CD4-positive, alpha-beta memory T cell (primary cell): ENCODE measurements at places on chromosomes 5 and 9.

- no peak for DNase-seq
Measured at GRCh38 chr9:1073497-1073896, 23.3 kb downstream of the DMRT2 start.

GRCh38 chr5:170308686-170309085 lies 11.1 kb upstream of the LCP2 start:
- DNase-seq = no peak

DNA sequence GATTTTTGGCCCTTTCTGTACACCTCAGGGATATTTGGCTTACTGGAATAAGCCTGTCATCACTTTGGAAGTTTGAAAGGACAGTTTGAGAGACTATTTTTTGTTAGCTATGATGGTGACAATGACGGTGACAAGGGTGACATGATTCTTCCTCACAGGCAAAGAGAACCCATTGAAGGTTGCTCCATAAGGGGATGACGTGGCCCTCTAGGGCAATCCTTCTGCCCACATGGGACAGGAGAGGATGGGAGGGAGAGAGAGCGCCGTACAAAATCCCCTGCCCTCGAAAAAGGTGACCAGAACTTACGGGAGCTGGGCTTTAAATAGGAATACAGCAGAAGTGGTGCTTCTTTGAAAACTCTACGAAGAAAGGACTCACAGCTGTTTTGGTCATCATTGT lies 22.6 kb downstream of the HRH2 start:
- DNase-seq = no peak

DNA sequence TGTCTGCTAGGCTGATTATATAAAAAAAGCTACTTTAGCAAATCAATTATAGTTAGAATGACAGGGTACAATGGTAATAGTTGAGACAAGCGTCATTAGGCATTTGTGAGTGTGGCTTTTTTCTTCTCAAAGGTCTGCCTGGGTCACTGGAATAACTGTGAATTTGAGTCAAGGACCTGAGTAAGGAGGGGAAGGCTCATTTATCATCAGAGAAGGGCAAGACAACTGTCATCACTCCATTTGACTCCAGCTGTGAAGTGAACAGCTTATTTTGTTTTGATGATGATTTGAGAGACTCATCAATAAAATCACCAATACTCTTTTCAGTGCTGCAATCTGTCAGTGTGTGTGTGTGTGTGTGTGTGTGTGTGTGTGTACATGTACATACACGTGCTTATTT lies 118.6 kb downstream of the MAT2B start:
- no peak for DNase-seq

- no peak for DNase-seq
Measured at GRCh38 chr5:160852049-160852448, at the start of gene ATP10B. Gene ATP10B (minus strand): TSS chr5:160852211. CDS start chr5:160688074, 164,137 bp downstream.

DNA sequence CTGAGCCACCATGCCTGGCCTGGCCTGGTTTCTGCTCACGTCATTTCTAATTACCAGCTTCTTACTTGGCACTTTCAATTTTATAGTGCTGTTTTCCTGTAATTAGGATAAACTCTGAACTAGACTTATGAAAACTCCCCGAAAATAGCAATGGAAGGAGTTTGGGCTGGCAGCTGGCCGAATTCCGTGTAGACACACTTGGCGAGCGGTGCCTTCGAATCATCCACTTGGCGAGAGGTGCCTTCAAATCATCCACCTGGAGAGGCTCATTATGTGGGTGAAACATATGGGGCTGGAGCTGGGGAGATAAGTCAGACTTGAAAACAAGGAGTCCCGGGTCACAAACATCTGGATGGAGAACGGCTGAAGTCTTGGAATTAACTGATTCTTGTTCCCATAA lies 203.7 kb downstream of the ROR2 start:
- no peak for DNase-seq

DNA sequence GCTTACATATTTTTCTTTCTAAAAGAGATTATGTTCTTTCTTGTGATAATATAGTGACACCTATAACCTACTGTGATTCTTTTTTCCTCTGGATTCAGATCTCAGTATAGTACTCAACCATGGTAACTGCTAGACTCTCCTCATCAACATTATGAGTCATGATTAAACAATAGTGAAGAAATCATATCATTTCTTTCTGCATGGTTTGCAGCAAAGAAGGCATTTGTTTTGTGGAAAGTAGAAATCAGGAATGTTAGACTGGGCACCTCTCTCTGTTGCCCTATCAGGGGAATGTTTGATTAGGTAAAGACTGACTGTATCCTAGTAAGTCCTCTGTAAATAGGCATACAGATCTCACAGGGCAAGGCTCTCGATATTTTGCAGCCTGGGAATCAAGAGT lies 25.6 kb upstream of the SMC2 start:
- DNase-seq = no peak

DNA sequence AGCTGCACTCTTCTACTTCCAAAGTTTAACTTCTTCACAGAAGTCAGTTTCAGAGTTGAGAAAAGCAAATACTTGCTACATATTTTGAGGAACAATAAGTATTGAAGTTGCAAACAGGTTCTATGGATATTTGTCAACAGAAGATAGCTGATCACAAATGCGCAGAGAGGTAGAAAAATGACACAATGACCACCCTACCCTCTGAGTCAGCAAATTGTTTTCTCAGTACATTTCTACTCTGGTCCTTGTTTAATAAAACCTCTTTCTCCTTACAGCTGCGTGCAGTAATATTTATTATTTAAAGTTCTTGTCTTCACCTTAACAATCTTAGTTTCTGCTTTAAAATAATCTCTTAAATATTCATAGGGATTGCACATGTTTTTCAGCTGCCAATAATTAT lies 855.1 kb upstream of the CTNND2 start:
- DNase-seq = no peak

GRCh38 chr9:131628459-131629225 lies 83.3 kb downstream of the PRRT1B start:
- DNase-seq = no peak

DNA sequence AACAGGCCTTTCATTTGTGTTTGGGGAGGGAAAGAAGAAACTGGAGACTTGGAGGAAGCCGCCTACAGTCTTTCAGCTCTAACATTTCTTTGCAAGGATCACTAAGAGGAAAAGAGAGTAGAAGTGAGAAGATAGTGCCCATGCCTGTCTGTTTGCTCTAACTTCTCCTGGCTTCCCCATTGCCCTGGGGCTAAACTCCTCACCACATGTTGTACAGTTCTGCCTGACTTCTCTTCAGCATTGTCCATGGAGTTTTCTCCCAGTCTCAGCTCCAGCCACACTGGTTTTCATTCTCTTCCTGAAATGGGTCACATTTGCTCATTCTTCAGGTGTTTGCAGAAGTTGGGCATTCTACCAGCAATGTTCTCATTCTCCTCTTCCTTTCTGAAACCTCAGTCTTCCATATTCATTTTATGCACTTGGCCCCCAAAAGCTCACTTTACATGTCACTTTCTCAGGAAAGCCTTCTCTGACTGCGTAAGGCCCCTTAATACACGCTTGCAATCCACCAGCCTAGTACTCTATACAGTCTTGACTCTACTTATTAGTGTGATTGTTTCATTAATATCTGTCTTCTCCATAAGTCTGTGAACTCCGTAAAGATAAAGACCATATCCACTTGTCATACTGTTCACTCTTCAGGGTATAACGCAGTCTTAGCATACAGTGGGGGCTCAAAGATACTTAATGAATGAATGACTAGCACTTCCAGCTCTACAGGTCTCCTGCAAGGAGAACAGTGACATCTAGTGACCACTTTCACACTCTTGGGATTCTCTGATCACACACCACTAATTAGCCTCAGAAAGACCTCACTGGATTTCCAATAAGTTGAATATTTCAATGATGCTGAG lies 40.2 kb upstream of the TRIM32 start:
- DNase-seq = no peak

DNA sequence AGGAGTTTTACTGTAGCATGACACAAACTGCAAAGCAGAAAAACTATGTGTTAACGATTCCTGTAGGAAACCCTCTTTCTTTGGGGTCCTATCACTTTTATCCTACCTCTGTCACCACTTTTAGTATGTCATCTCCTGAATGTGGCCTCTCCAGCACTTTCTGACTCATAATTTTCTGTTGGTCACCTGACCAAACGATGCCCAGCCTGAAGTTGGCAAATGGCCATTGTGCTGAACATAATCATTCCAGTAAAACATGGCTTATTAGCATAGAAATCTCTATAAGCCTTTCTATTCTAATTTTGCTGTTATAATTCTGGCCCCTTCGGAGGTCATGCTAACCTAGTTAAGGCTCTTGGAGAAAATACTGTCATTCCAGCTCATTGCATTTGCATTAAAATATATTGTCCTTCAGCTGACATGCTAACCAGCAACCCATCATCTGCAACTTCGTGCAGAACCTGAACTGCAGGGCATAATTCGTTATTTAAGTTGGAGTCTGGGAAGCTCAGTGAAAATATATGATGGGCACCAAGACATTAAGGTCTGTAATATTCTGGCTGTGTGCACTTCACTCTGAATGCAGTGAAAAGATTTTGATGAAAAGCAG lies 140.3 kb downstream of the NMUR2 start:
- DNase-seq = no peak

- no peak for DNase-seq
Measured at GRCh38 chr9:96382175-96382574, 1.3 kb downstream of the SLC35D2 start.

DNA sequence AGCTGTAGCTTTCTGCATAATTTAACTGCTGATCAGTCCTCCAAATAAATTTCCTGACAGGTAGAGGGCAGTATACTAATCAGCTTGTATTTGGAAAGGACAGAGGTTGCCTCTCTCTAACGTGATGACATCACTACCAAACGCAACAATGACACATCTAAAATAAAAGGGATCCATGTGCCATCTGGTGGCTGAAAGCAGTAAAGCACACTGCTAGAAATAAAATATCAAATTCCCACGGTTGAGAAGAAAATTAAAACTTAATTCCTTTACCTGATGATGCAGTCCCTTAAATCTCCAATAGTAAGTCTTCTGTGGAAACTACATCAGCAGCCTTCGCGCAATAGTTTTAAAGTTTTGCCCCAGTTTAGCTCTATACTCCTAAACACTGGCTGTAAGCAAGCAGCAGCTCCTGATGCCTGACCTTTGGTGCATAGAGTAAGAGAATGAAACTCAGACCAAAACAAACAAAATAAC lies 54.5 kb downstream of the DIAPH1 start:
- DNase-seq = peak; percentile 85

DNA sequence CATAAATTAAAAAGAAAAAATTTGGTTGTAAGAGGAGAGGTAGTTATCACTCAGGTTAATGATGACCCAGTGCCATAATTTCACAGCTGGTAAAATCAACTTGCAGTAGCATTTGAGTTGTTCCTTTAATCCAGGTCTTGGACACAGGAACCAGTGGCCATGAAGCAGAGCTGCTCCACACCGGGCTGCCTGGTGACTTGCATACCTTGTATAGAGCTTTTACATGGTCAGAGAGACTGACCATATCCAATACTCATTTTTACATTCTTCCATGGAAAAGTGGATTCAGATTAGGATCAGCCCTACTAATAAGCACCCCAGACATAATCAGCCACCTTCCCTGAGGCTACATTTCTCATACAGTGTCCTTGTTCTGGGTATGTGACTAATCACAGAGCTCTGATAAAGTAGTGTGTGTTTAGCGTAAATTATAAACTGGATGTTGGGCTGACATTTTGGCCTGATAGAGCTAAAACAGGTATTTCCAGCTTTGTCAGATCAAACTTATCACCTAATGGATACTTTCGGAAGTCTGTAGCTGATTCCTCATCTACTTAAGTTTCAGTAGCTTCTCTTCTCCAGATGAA lies 77.0 kb upstream of the ZSWIM6 start:
- no peak for DNase-seq

GRCh38 chr9:1530696-1531095 lies 480.5 kb downstream of the DMRT2 start:
- DNase-seq = no peak

GRCh38 chr9:136300866-136301265 lies 3.0 kb downstream of the CCDC187 start:
- no peak for DNase-seq

GRCh38 chr9:90870621-90871326 lies 69.2 kb downstream of the SYK start:
- DNase-seq = peak; percentile 40

DNA sequence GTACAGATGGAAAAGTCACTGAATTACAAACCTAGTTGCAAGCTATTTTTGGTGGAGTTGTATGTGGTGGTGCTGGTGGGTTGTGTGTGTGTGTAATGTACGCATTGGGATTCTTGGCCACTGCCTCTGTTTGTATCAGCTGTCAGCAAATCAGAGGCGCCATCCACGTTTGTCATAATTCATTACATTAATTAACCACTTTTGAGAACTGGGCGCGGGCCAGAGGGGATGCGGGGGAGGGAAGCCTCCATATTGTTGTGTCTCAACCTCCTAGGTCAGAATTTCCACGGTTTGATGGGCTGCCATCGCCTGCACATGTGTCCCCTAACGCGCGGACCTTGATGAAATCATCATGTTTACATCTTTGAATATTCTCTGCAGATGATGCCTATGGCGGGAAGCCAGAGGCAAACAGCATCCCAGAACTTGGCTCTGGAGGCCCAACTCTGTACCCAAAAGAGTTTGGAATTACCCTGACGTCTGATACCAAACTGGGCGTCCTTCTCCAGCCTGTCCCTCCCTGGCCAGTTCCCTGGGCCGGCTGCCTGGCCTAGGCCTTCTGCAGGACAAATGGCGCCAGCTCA lies 54.9 kb downstream of the FGF18 start:
- no peak for DNase-seq

DNA sequence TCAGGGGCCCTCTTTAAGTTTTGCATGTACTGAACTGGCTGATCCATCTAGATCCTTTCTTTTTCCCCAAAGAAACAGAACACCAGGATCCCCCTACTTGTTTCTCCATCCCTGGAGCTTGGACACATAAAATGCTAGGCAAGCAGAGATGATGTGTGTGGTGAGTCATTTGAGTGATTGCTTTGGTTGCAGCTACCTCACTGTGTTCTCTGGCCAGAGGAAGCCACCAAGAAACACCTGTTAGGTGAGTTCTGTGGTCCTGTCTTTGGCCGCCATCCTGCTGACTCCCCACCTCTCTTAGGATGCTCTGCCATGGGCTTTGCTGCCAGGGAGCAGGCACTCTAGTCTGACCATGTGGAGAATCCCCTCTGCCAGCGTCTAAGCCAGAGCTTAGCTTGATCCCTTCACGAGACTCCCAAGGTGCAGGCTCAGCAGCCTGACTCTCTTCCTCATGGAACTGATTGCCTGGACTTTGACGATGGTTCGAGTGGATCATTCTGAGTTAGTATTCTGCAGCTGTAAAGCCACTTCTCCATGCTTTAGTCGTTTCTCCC lies 27.3 kb upstream of the DENND1A start:
- no peak for DNase-seq

DNA sequence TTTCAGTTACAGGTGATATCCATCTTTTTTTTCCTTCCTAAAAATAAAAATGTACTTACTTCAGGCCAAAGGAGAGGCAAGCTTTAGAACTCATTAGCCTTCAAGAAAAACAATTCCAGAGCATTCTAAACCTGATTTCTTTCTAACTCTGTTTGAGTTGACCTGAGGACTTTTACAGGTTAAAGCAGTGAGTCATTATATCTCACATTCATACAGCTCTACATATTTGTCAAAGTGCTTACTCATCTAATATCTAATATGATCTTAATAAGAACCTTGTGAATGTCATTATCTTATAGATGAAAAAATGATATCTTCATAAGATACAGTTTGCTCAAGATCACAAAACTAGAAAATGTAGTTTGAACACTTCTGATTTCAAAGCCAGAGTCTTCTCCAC lies 149.2 kb upstream of the CDKN2B start:
- DNase-seq = no peak

- DNase-seq = no peak
Measured at GRCh38 chr9:4296217-4296616, 3.7 kb downstream of the GLIS3 start.
